ENCODE measurements at places on chromosomes 11 and 22.

DNA sequence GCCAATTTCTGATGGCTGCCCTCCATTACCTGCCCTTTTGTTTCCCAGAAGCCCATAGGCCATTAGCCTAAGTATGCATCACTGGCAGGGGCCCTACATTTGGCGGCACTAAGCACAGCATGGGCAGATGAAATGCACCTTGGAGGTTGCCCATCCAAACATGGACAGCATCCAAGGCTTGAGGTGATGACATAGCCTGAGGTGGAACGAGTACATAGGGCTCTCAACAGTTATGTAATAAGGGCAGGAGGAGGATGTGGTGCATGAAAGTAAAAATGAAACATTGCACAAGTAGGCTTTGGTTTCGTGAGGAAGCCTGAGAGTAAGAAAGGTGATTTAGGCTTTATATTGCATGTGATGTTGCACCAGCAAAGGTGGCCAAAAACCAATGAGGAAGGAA lies 148.1 kb downstream of the FAM76B start:
- DNase-seq, result no peak

DNA sequence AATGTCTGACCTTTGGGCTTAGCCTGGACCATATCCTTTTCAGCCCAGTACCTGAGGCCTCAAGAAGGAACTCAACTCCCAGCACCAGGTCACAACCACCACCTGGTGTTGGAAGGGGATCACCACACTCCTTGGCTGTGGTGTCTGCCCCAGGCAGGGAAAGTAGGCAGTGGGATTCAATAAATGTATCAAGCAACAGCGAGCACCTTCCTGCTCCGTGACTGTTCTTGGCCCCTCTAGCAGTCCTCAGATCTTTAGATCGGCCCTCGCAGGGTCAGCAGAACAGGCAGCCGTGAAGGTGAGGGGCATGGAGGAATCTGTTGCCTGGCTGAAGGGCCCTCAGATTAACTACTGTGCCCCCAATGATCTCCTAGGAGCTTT lies 15.9 kb downstream of the ARFGAP2 start:
- DNase-seq, result no peak

DNA sequence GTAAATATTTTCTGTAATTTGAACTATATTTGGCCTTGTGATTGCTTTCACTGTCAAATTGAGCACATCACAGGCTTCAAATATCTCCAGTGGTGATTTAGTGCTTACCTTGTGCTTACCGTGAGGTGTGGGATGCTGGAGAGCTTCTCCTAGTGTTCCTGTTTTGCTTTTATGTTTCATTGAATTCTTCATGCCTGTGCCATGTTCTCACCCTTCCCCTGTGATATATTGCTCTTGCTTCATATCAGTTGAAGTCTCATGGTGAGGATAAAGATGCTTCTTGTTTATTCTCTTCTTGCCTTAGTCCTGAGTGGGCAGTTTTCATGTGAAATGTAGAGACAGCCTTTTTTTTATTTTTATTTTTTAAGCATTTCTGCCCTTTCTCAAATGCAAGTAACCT lies 198.0 kb upstream of the PDGFD start:
- no peak for DNase-seq

- no peak for DNase-seq
These were observed 3.6 kb upstream of the CCDC81 start for GRCh38 chr11:86370922-86371594.

DNA sequence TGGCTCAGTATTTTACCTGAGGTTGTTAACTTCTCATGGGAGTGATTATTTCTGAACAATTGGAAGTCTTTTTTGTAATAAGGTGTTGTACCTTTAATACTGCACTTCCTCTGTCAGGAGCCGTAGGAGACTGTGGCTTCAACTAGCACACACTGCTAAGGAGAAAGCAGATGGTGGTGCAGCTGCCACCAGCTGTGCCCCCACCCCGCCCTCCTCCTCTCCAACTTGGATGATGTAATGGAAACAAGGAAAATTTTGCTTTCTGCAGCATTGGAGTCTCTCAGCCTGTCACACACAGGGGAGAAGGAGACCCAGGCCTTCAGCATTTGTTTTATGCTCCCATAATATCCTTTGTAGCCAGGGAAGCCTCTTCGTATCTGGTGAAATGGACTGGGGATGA lies 91.2 kb downstream of the TEAD1 start:
- no peak for DNase-seq

DNA sequence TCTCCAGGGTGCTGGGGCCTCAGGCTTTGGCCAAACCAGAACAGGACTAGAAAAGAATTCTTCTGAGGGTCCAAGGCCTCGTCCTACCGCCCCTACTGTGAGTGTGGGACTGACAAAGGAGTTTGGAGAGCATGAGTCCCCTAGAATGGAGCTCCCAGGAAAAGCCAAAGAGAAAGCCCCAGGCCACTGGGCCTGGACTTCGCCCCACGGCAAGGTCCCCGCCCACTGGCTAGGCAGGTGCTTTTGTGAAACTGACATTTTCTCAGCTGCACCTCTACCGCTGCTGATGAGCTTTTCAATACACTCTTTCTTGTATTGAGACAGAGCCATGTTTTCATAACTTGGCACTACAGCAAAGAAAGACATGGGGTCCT lies 9.7 kb upstream of the FGF3 start:
- DNase-seq, result no peak

DNA sequence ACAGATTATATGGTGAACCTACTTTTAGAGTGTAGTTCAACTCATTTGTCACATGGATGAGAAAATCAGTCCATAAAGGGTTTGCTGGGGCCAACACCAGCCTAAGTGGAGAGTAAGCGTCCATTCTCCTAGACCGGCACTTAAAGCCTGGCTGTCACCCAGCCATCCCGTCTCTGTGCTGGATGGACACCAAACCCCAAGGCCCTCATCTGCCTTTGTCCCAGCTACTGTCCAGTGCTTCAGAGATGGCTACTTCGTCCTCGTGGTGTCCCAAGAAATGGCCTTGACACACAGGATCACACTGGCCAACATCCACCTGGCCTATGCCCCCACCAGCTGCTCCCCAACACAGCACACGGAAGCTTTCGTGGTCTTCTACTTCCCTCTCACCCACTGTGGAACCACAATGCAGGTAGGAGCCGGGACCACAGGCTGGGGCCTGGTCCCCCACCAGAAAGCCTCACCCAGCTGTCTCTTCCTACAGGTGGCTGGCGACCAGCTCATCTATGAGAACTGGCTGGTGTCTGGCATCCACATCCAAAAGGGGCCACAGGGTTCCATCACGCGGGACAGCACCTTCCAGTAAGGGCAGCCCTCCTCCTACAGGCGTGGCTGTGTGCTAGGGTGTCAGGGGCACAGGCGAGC lies 3.5 kb downstream of the ZP1 start:
- DNase-seq, result no peak

DNA sequence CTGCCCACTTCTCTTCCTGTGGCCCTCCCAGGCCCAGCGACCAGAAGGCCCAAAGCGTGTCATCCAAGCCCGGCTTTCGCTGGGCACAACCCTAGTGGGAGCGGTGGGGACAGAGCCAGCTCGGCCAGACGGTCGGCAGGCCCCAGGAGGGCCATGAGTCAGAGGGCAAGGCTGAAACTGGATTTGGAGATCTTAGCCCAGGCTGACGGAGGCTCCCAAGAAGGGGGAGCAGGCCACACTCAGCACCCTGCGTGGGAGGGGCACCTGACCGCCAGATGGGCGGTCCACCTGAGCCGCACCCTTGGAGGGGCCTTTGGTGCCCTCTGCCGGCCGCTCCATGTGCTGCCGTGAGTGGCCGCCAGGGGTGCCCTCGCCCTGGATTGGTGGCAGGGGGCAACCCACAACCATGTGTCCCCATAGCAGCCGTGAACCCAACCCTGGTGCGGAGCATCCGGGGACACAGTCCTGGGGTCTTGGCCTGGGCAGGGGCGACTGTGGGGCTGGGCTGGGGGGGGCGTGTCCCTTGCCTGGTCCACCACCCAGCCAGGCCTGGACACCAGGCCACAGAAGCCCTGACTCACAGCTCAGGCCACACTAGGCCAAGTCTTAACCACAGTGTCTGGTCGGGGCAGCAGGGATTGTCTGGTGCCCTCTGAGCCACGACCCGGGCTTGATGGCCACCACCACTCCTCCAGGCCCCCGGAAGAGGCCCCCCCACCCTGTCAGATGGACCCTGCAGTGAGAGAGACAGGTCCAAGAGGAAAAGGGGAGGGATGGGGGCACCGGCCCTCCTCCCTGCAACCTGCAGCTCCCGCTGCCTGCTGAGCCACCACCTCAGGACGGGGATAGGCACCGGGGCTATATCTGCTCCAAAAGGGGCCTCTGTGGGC lies 19.2 kb upstream of the TALDO1 start:
- DNase-seq, result peak; percentile 88

DNA sequence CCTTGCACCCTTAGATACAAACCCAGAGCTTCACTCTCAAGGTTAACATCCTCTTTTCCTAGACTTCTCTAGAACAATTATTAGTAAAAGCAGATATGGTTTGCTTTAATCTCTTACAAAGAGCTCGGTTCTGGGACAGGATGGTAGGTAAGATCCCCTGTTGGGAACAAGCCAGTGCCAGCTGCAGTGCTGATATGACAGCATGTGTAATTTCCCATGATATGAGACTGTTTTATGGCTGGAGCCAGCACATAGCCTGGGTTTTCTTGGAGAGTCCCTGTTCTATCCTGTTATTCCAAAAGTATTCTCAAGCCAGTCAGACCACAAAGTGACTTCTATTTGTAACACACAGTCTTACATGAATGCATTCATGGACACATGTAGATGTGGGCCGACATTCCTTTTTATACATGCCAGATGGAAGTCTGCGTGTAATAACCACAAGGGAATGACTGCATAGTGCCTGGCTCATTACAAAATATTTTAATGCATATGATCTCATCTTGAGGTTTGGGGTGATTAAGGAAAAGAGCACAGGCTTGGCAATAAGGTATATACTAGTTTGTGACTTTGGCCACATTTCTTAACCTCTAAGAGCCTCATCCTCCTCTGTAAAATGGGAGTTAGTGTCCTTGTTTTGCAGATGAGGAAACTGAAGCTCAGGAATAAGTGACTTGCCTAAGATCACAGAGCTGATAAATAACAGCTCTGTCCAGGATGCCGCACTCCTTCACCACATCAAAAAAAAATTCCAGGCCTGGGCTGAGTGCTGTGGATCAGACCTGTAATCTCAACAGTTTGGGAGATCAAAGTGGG lies 21.8 kb downstream of the CLMP start:
- peak; percentile 52 for DNase-seq

- DNase-seq, result no peak
These were observed 20.7 kb downstream of the SPON1 start for GRCh38 chr11:13983081-13983751.

GRCh38 chr11:130999086-130999485 lies 82.8 kb upstream of the SNX19 start:
- DNase-seq, result peak; percentile 9

DNA sequence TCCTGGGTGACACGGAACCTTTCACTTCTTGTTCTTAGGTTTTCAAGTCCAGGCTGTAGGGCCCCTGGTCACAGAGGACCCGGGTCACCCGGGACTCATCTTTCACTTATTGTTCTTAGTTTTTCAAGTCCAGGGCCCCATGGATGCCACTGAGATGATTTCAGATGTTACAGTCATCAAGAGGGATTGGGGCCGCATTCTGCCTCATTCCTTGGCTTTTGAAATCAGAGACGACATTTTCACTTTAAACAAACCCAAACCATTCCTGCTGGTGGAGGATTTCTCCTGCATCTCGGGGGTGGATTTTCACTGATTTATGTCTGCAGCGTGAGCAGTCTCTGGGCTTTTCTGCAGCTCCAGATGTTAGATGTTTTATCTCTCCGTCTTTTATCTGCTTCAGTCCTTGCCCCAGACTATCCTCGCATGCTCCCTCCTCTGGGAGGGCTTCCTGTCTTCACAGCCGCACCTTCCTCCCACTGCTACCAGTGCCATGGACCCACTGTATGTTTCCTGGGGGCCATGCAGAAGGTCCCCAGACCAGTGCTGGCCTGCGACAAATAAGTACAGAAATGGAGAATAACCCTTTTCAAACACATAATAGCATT lies 27.4 kb downstream of the FBLN1 start:
- DNase-seq, result no peak

- DNase-seq, result no peak
These were observed 25.0 kb upstream of the EED start for GRCh38 chr11:86219311-86220193.

DNA sequence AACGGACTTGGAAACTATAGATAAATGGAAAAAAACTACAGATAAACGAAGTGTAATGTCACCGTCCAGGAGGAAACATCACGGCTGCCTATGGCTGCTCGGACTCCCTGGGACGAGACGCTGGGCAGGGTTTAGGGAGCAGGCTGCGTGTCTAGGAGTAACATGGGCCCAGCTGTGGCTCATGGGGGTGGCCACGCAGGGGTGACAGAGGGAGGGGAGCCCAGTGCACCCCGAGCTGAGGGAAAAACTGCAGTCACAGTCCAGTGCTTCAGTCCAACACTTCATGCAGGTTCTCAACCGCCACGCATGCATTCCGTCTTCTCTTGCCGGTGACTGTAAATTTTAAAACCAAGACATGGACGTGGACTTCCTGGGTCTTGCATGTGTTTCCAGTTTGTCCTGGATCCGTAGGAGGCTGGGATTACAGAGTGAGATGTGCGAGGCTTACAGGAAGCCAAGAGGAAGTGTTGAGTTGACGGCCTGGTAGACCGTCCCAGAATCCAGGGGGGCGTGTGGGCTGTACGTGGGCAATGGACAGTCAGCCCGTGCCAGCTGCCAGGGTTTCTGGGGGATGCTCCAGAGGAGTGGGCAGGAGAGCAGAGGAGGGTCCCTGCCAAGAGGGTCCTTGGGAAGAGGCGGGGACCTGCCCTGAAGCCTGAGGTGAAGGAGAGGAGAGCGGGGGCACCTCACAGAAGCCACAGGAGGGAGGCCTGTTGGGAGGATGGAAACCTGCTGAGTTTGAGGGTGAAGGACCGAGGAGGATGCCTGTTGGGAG lies 691.4 kb downstream of the BRD1 start:
- DNase-seq, result no peak

GRCh38 chr11:44305470-44306051 lies 4.4 kb downstream of the ALX4 start:
- no peak for DNase-seq
